ENCODE measurements at places on chromosomes 1 and 21.

GRCh38 chr1:10736634-10737586 is 59.5 kb downstream of the CASZ1 start:
- no peak for DNase-seq

DNA sequence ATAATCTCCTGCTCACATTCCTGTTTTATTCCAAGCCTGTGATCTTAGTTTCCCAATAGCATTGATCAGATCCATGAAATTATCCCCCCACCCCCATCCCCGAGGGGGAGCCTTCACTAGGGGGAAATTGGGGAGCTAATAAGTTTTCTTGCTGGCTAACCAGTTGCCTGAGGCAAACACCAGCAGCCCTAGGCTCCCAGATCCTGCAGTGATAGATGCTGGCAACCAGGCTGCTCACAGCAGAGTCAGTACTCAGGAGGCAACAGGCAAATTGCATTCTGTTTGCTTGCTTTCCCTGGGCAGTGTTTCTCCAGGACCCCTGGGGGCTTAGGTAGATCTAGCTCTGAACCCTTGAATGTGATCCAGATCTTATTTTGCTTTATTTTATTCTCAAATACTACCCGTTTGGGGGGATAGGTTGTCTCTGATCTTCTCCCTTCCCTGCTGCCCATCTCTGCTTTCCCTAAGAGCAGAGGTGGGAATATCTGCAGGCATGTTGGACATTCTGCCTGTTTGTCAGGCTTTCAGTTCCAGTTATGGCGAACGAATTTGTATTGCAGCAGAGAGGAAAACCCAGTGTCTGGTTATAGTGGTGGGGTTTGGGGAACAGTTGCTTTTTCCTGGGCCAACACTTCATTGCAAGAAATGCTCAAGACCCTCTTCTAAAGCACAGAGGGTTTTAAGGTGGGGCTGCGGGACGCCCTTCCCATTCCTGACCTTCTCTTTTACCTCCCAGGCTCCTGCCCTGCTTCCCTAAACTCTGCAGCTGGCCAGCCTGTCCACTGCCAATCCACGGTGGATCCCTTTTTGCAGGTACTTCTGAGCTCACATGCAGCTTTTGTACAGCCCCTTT is 289.8 kb upstream of the PLXNA2 start:
- DNase-seq: no peak

DNA sequence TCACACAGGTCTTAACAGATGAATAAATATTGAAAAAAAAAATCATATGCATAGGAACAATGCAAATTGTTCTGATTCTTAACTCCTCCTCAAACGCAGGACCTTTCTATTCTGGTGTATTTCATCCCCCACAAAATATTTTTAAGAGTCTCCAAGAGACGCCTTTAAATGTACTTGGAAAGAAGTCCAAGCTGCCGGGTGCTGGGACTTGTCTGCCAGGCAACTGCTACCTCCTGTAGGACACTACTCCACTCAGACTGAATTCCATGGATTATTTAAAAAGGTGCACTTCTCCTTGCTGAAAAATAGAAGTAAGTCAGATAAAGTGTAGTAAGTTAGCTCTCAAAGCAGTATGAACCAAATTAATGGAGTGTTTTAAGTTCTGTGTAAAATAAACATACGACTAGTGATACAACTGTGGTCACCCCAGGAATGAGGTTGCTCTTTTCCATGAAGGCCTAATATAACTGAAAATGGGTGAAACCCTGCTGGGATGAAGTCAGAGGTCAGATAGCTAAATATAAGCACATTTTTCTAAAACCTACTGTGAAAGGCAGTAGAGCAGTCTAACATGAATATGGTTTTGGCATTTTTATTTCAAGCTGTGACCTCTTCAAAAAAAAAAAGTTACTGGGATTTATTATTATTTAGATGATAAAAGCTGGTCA is 189.2 kb upstream of the PBX1 start:
- DNase-seq: no peak

GRCh38 chr1:196078691-196079090 is 529.5 kb downstream of the KCNT2 start:
- no peak for DNase-seq

DNA sequence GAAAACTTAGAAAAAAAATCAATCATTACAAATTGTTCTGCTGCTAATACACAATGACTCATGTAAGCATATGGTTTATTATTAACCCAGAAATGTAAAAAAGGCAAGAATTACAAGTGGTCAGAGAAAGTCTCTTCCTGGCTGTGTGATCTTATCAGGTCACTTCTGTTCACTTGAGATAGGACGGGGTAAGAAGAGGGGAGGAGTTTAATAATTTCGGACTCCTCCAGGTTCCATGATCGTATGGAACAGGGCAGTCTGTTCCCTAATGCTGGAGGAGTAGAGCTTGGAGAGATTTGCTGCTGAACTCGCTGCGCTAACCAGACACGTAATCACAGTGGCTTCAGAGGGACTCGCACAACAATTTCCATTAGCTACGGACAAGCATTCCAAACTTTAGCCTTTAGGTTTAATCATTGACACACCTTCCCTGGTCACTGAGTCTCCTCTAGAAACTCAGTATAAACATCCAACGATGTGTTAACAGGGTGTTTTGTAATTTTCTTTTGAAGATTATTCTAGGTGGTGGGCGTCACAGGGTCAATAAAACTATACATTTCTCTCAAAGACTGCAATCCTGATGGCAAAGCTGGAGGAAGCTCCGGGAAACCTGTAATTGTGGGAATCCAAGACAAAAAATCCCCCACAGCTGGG is 1.3 kb downstream of the CRYZ start:
- DNase-seq: no peak

DNA sequence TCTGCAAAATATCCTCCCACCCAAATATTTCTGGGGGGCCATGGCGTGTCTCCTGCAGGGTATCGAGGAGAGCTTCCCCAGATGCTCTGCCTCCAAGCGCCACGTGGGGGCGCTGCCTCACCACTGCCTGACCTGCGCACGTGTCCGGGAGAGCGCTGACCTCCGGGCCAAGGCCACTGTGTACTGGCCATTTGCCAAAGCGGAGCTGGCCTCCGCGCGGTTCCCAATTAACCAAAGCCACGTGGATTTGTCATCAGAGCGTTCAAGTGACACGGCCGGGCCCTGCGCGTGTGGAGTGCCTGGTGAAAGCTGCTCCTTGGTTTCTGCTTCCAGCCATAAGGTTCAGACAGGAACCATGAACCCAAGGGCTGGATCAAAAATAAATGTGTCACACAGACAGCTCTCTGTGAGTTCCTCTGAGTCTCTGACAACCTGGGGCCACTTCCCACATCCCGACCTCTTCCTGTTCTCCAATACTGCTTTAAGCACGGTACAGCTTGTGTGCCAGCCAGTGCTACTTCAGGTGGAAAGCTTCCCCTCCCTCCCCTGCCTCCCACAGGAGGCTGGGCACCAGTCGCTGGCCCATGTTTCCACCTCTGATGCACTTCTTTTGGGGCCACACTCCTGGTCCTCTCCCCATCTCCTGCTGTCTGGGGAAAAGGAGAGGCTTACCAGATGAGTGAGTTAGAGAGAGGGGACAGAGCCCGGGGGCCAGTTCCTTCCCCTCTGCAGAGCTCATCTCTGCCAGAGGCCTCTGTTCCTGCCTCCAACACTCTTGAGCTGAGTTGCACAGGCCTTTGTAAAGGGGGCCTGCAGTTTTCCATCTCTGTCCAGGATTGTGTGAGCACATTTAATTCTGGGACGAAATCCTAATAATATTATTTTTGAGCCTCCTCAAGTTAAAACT is 26.1 kb downstream of the ZP4 start:
- peak; percentile 81 for DNase-seq

DNA sequence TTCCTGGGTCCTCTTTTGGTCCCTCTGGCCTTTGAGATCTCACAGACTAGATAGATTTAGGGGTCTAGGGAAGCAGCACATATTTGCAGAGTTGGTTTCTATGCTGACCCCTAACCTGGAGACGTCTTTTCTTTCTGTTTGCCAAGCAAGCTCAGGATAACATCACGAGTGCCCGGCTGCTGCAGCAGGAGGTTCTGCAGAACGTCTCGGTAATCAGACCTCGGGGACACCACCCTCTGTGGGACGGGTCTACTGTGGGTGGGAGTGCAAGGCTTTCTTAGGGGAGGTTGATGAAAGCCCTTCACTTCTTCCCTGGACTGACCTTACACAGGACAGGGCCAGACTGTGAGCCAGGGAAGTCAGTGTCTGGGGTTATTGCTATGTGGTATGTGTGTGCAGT is 2.9 kb downstream of the IL24 start:
- DNase-seq: no peak

DNA sequence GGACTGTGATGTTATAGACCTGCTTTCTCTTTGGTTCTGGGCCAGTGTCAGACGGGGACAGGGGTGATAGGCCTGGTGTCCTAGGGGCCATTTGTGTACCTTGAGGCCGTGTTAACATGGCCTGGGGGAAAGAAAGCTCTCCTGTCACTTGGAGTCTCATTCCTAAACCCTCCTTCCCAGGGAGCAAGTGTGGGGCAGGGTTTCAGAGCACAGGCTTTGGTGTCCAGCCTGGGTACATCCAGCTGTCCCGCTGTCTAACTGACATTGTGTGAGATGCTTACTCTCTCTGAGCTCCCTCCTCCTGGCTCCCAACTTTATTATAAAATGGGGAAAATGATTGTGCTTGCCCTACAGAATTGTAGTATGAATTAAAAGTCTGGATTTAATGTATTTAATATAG is 32.6 kb upstream of the EPHA8 start:
- DNase-seq: no peak

- no peak for DNase-seq
These were observed 65.1 kb downstream of the DDR2 start for GRCh38 chr1:162697140-162697895.

DNA sequence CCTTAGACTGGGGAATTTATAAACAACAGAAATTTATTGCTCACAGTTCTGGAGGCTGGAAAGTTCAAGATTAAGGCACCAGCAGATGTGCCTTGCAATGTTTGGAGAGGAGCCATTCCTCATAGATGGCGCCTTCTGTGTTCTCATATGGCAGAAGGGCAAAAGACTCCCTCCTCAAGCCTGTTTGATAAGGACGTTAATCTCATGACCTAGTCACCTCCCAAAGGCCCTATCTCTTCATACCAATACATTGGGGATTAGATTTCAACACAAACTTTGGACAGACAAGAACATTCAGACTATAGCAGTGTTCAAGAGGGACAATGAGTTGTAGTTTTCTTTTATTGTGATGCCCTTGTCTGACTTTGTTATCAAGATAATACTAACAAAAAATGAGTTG is 34.3 kb downstream of the PSMG1 start:
- no peak for DNase-seq

DNA sequence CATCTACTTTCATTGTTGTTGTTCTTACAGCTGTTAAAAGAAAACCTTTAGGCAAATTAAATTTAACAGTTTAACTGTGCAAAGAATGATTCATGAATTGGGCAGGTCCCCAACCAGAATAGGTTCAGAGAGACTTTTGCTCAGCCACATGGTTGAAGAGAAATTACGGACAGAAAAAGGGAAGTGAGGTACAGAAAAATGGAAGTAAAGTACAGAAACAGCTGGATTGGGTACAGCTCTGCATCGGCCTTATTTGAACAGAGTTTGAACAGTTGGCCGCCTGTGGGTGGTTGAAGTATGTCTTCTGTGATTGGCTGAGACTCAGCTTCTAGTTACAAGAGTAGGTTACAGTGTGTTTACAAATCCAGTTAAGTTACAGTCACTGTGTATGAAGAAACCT is 210.1 kb downstream of the FGGY start:
- no peak for DNase-seq

GRCh38 chr1:4745560-4745959 is 91.2 kb downstream of the AJAP1 start:
- DNase-seq: no peak

All from cardiac septum (tissue), 1 donor.